Left renal cortex interstitium (tissue), 4 donors: ENCODE measurements at places on chromosomes 13 and 19.
A peak's percentile ranks its signal among the peaks of the same experiment; 100 is the strongest.

GRCh38 chr13:79782541-79783205 lies 301.7 kb downstream of the NDFIP2 start:
- DNase-seq: peak; percentile 85

DNA sequence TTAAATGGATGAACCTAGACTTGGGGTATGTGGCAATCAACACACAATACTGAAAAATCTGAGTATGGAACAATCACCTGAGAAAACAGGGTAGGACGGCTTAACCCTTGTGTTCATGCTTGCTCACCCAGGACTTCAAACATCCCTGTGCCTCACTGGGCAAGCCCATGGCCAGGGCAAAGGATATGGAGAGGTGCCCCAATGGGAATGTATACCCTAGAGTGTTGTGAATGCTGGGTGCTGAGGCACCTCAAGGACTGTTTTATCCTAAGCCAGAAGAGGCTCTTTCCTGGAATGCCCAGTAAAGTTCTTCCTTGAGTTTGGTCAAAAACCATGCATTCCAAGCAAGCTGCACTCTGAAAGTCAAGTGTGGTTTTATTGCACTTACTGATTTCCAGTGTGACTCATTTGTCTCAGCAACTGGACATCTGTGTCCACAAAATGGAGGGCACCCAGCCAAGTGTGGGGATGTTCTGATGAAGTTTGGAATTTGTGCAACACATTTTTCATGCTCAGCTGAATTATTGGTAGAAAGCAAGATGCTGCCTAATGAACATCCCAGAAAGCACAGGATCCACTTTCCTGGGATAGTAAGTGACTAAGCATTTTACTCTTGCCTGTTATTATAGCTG lies 531.3 kb downstream of the RFC3 start:
- DNase-seq: no peak

GRCh38 chr13:99863789-99864626 lies 107.6 kb downstream of the ZIC5 start:
- DNase-seq: no peak

GRCh38 chr19:2253106-2254063 lies 2.8 kb downstream of the JSRP1 start:
- DNase-seq: no peak

GRCh38 chr13:55013051-55013450 lies 1984.4 kb downstream of the OLFM4 start:
- DNase-seq: no peak

DNA sequence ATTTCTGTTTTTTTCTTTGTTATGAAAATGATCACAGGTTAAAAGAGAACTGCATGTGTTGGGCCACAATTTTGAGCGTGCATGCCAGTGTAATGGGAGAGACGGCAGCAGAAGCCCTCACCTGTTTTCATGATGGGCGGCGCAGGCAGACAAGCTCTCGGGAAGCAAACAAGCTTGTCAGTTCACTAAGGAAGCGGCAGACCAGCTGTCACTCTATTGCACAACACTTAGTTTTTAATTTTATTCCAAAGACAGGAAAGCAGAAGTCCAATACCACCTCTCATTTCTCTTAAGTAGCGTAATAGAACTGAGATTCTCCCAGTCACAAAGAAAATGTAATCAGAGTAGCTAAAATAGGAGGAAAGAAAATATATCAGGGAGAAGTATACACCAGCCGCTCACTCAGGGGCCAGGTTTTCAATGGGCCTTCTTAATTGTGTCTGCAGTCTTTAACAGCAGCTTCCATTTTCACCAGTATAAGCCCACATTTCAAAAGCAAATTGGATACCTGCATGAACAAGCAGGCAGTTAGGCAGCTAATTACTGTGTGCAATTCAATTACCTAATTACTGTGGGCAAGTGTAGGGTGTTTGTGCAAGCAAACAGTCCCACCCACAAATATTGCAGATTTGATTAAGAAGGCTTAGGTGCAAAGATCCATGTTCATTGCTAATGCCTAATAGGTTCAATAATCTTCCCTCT lies 711.4 kb downstream of the DIAPH3 start:
- no peak for DNase-seq

DNA sequence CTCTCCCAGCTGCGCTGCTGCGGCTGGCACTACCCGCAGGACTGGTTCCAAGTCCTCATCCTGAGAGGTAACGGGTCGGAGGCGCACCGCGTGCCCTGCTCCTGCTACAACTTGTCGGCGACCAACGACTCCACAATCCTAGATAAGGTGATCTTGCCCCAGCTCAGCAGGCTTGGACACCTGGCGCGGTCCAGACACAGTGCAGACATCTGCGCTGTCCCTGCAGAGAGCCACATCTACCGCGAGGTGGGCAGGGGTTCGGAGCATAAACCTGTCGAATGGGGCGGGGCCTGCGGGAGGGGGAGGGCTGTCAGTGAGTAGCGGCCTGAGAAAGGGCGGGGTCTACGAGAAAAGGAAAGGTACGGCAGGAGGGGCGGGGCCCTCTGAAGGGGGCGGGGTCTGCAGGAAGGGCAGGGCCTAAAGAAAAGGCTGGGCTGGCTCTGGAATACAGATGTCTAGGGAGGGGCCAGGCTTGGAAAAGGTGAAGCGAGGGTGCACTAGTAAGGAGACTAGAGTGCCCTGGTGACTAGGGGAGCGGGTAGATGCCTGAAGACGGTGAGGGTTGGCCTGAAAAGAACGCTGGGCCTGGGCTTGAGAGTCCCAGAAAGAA lies 3.6 kb downstream of the CD37 start:
- DNase-seq: peak; percentile 67

- DNase-seq: no peak
Measured at GRCh38 chr19:44869733-44870470, 21.2 kb upstream of the TOMM40 start.

DNA sequence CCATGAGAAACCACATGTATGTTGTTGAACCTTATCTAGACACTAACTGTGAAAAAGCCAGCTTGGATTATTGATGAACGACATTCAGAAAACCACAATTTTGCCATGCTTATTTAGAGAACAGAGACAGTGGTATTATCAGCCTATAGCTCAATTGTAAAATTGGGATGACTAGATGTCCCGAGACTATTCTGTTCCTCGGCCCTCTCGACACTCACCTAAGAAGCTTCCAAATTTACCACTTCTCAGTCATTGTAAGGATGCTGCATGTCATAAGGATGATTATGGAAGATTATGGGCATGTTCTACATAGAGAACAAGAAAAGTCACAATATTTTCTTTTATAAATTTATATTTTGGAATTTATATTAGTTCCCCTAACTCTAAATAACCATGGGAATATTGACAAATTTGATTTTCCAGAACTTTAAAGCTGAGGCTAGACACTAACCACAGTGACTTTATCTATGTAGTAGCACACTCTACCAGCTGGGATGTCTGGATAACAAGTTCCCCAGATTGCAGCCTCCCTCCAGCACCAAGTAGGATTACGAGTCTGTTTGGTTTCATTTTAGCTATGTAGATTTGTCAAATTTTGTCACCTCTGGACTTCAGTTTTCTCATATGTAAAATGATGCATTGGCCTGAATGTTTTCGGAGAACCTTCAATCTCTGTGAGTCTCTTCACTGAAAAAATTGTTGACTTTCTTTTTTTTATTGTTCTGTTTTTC lies 513.6 kb downstream of the IRS2 start:
- no peak for DNase-seq

DNA sequence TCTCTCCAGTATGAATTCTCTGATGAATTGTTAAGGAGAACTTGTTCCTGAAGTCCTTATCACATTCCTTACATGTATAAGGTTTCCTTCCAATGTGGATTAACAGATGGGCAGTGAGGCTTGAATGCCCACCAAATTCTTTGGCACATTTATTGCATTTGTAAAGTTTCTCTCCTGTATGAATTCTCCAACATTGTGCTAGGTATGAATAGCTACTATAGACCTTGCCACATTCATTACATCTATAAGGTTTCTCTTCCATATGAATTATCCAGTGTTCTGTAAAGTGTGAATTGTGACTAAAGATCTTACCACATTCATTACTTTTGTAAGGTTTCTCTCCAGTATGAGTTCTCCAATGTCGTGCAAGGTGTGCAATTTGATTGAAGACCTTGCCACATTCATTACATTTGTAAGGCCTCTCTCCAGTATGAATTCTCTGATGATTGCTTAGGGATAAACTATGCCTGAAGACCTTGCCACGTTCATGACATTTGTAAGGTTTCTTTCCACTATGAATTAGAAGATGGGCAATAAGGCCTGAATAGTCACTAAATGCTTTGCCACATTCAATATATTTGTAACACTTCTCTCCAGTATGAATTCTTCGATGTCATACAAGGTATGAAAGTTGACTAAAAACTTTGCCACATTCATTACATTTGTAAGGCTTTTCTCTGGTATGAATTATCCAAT lies 20.4 kb downstream of the ZNF578 start:
- DNase-seq: no peak
